Glomerular endothelial cell (primary cell): ENCODE measurements at places on chromosomes 1 and 21. TPM values are rescaled to one million over a fixed set of nuclear protein-coding genes. Genes with fewer than 3 reads are reported as not detected.

DNA sequence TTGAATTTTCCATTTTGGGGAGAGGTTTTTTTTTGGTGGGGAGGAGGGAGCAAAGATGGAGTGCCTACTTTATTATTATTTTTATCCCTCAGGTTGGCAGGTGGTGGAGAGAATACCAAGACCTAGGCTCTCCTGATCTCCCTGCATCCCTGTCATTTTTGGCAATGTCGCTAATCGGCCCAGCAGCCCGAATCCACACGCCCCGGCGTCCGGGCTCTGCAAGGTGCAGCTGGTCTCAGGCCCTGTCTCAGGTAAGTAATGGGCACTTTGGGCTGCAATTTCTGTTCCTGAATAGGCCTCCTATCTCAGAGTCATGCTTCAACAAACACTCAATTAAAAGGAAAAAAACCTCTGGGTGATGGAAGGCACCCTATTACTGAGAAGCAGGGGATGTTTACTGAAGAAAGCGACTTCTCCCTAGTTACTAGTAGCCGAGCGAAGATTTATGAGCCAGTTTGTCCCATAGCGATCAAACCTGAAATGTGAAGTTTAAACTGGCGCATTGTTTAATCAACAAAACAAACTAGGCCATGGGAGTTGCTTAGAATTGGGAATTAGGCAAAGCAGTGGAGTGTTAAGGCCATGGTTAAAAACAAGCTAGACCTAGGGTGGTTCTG lies 137.8 kb downstream of the RWDD3 start:
- no peak for DNase-seq

GRCh38 chr1:111190931-111191451 lies 9.5 kb downstream of the DENND2D start:
- DNase-seq = no peak

DNA sequence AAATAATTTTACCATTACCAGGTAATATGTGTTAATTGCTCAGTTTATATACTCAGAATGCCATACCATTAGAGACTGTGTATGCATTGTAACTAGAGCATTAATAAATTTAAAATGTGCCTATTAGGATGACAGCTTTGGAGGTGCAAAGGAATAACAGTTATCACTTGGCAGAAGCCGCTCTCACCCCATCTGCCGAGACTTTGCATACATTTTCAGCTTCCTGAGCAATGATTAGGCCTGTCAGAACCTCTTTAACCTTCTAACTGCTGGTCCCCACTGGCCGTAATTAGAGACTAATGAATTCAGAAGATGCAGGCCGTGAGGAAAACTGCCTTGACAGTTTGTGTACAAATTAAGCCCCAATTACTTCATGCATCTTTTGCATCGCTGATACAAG lies 158.0 kb upstream of the PROX1 start:
- no peak for DNase-seq

DNA sequence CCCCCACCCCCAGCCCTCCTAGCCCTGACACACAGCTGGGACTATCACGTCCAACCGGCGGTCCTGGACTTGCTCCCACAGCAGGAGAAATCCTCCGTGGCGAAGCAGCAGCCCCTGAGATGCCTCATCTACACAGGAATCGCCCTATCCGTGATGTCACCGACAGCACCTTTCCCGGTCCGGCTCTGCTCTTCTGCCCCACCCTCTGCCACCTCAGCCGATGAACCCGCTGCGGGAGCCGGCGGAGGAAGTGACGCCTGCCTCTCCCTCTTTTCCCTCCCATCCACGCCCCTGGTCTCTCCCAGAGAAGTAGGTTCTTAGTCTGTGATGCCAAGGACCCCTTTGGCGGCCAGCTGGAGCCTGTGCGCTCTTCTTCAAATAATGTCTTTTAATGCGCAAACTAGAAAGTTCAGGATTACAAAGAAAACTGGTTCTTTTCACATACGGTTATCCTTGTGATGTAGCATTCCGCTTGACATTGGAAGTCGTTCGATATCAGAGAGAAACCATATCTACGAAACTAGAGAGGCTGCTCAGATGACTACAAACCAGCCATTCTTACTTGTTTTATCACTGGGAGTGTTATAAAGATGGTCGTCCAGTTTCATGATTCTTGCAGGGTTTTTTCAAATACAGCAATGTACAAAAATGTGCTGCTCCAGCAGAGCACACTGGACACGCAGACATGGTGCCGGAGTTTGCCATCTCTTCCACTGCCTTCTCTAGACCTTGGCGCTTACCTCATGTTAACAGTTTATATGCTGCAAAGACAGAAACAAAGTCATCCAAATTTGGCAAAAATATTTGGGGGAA lies 120.3 kb downstream of the PPIAL4G start:
- DNase-seq = no peak

DNA sequence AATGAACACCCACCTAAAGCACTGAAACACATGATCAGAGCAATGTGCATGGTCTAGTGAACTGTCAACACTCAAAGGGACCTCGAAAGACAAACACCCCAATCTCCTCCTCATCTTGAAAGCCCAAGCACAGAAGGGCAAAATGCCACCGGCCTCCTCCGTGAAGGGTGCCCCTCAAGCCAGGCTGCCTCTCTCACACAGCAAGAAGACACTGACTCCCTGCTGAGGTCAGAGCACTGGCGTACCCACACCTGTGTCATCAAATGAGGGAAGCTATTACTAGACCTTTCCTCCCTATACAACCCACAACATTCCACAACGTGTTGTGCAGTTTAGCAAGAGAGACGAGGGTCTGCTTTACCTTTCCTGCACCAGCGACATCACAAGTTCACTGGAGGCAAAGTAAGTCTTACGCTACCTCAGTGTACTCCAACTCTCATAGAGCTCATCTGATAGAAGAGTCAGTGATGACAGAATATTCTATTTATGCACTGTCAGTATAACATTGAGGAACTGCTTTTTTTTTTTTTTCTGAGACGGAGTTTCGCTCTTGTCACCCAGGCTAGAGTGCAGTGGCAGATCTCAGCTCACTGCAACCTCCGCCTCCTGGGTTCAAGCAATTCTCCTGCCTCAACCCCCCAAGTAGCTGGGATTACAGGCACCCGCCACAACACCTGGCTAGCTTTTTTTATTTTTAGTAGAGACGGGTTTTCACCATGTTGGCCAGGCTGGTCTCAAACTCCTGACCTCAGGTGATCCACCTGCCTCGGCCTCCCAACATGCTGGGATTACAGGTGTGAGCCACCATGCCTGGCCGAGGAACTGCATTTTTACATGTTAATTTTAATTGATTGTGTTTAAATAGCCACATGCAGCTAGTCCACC lies 3.3 kb downstream of the SH3BP5L start:
- DNase-seq = no peak

GRCh38 chr1:87523466-87523865 lies 194.8 kb downstream of the LMO4 start:
- DNase-seq = no peak

FABP3 gene
- total RNA-seq = 9.3 TPM in 1 of 2 replicates, not detected in the other

IL19 gene
- not detected in 2 replicates for total RNA-seq

F5 gene
- not detected in 2 replicates for total RNA-seq

RNF19B gene
- total RNA-seq = 37.7 and 49.0 TPM in 2 replicates
